ENCODE measurements at places on chromosomes 16 and 17. TPM values are rescaled to one million over a fixed set of nuclear protein-coding genes. Genes with fewer than 3 reads are reported as not detected.

GRCh38 chr17:76697702-76698465 lies 12.9 kb downstream of the MXRA7 start:
- H3K36me3 ChIP-seq: no peaks in the 10 kb centered on the region
- DNase-seq: no peak
- no peaks in the 10 kb centered on the region for H3K27me3 ChIP-seq
- H3K4me3 ChIP-seq: no peak overlapping the region
- no peaks in the 10 kb centered on the region for H3K4me1 ChIP-seq

DNA sequence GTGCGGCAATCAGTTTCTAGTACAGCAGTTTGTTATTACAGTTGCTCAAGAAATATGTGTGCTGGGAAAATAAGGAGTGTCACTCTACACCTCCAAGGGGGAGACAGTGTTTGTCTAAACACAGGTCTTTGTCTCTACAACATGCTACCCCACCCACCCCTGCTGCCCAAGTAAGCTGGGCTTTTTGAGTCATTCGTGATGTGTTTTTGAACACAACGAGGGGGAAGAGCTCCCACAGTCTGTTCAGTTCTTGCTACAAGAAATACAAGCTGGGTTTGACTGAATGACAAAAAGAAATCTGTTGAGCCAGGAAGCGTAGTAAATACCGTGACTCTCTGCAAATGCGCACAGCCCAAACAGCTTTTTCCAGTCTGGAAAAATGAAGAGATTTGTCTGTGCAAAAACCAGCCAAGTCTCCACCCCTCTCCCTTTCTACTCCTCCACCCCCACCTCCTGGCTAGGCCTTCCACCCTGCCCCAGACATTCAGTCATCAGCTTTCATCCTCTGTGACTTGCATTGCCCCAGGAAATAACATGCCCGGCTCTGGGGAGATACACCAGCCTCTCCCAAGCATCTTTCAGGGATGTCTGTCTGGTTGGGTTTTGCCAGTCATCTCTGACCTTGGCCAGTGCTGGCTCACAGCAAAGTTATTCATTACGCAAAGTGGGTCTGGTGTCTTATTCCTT lies 25.7 kb downstream of the CHD9 start:
- no peaks in the 10 kb centered on the region for H3K27me3 ChIP-seq
- H3K36me3 ChIP-seq: no peaks in the 10 kb centered on the region
- no peaks in the 10 kb centered on the region for H3K4me1 ChIP-seq
- DNase-seq: no peak

GRCh38 chr17:4980644-4981216 lies 6.7 kb downstream of the CAMTA2 start:
- no peaks in the 10 kb centered on the region for H3K27me3 ChIP-seq
- H3K36me3 ChIP-seq: peaks cover 40% of the 10 kb centered on the region
- H3K4me3 ChIP-seq: no peak overlapping the region
- H3K27ac ChIP-seq: no peak overlapping the region
- peaks cover 11% of the 10 kb centered on the region for H3K4me1 ChIP-seq

DNA sequence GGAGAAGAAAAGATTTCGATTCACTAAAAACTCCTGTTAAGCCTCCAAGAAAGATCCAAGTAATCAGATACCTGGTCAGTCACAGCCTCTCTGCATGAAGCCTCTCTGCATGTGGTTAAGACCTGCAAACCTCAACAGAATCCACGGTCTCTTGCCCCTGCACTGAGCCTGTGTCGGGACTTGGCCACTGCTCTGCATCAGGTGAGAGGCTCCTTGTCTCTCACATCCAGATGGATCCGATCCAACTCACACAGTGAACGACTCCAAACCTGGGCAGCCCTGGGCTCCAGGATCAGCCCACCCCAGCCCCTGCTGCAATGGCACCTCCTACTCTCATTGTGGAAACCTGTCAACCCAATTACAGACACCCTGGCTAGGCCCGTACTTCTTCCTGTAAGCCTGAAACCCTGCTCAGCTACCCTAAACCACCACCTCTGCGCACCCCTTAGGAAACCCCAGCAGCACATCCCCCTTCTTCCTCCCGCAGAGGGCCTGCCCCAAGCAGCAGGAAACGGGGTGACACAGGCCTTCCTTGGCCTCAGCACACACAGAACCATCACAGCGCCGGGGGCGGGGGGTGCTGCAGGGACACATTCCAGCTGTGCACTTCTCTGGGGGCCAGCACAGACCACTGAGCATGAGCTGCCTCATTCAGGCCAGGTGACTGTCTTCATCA lies 129.5 kb downstream of the ANKRD11 start:
- peak overlapping the region; percentile 18 for H3K27ac ChIP-seq
- H3K27me3 ChIP-seq: no peaks in the 10 kb centered on the region
- H3K4me1 ChIP-seq: peaks cover 90% of the 10 kb centered on the region
- H3K36me3 ChIP-seq: no peaks in the 10 kb centered on the region
- peak; percentile 89 for DNase-seq
- H3K4me3 ChIP-seq: peak overlapping the region; percentile 48

GRCh38 chr17:68573338-68573737 lies 27.8 kb downstream of the FAM20A start:
- H3K36me3 ChIP-seq: no peaks in the 10 kb centered on the region
- no peaks in the 10 kb centered on the region for H3K4me1 ChIP-seq

DNA sequence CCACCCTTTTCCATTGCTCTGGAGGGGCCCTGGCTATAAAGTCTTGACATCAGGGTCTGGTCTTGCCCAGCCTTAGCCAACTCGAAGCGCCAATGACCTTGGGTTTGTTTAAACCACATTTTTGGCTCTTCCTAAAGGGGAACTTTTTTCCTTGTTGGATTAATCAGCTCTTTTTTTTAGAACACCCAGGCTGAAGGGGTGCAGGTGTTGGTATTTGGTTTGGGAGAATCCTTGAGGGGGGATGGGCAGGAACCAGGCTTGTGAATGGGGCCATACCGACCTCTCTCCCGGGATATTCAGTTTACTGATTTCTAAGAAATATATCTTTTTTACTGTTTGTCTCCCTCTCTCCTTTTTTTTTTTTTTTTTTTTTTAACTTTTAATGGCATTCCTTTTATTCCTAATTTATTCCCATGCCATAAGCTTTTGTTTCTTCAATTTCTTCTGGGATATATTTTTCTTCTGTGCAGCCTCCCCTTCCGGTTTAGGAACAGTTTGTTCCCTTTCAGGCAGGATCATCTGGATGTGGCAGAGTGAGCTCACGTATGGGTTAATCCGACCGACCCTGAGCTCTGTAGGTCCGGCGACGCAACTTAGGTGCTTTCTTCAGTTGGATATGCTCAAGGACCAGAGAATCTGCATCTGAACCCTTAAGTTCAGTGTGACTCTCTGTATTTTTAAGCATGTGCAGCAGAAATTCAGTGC lies 129.5 kb downstream of the ABCC6 start:
- no peak for DNase-seq
- H3K27ac ChIP-seq: no peak overlapping the region
- no peak overlapping the region for H3K4me3 ChIP-seq
- no peaks in the 10 kb centered on the region for H3K4me1 ChIP-seq
- H3K27me3 ChIP-seq: no peaks in the 10 kb centered on the region

DNA sequence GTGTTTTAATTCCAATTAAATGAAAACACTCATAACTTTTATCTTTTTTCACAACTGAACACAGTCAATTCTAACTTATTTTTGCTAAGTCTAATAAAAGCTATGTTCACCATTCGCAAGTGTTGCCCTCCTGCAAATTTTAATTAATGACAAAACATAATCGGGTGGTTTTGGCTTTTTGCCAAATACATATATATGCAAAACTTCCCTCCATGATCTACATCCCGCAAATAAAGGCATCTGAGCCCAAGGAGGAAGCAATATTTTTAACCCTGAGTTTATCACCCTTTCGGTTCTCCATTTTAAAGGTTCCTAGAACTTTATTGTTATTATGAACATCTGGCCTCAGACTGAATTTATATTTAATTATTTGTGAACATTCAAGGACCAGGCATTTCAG lies 507.9 kb downstream of the CDH13 start:
- H3K4me1 ChIP-seq: no peaks in the 10 kb centered on the region
- H3K36me3 ChIP-seq: no peaks in the 10 kb centered on the region
- no peaks in the 10 kb centered on the region for H3K27me3 ChIP-seq
- DNase-seq: no peak
- no peak overlapping the region for H3K4me3 ChIP-seq

DNA sequence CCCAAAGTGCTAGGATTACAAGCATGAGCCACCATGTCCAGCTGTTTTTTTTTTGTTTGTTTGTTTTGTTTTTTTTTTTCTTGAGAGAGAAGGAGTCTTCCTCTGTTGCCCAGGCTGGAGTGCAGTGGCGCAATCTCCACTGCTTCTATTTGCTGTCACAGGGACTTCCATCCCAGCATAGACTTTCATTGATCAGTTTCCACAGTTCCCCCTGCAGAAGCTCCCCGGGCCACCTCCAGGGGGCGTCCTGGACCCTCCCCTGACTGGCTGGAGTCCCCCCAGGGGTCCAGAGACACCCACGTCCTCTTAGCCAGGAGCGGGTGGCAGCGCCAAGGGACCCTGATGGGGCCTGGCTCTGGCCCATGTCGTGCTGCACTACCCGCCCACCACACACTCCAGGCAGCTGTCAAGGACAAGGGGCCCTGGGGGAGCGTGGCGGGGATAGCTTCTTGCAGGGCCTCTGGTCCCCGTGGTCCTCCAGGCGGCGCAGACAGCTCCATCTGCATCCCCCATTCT lies 3.1 kb upstream of the NPW start:
- H3K36me3 ChIP-seq: no peaks in the 10 kb centered on the region
- peaks cover 5% of the 10 kb centered on the region for H3K4me1 ChIP-seq
- H3K27me3 ChIP-seq: peaks cover 11% of the 10 kb centered on the region
- H3K4me3 ChIP-seq: no peak overlapping the region
- no peak for DNase-seq
- H3K27ac ChIP-seq: no peak overlapping the region

- no peak overlapping the region for H3K4me3 ChIP-seq
- H3K27me3 ChIP-seq: no peaks in the 10 kb centered on the region
- no peaks in the 10 kb centered on the region for H3K36me3 ChIP-seq
- no peak overlapping the region for H3K27ac ChIP-seq
- DNase-seq: no peak
- no peaks in the 10 kb centered on the region for H3K4me1 ChIP-seq
Measured at GRCh38 chr16:6362321-6362720, 970.3 kb upstream of the RBFOX1 start.

DNA sequence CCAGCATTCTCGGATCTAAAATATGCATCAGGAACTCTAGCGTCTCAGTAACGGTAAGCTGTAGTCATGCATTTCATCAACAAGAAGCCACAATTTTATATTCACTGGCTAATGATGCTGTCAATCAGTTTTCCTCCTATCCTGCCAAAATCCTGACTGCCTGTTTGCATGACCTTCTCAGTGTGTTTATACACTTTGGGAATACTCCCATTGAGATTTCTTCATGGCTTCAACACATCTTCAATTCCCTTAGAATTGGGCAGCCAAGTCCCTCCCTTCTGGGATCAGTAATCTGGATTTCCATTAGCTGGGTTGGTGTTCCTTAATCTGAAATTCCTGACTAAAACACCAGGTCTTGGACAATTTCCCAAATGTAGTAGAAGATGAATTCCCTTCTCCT lies 348.9 kb upstream of the DYNLRB2 start:
- no peak overlapping the region for H3K27ac ChIP-seq
- no peaks in the 10 kb centered on the region for H3K36me3 ChIP-seq
- H3K27me3 ChIP-seq: no peaks in the 10 kb centered on the region
- H3K4me1 ChIP-seq: no peaks in the 10 kb centered on the region

DNA sequence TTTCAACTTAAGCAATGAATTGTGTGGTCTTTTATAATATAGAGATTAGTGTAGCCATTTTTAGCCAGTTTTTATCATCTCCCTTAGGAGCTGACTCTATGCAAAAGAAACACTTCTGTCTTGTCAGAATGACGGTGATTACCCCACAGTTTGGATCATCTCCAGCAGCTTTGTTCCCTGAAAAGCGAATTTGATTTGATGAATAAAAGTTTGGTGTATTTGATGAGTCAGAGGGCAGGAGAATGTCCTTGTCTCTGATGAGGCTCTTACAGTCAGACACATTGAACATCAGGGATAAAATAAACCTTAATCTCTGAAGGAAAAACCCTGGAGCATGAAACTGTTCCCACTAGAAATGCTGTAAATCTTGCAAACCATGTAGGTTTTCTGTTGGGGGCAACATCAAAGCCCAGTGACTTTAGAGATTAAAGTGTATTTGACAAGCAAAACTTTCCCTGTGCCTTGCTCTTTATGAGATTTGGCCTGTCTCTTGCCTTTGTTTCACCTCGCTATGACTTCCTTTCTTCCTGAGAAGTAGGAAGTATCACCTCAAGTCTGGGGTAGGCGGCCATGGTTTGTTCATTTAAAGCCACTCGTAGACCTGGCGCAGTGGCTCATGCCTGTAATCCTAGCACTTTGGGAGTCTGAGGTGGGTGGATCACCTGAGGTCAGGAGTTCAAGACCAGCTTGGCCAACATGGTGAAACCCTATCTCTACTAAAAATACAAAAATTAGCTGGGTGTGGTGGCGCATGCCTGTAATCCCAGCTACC lies 209.3 kb downstream of the FTO start:
- no peak overlapping the region for H3K4me3 ChIP-seq
- no peaks in the 10 kb centered on the region for H3K36me3 ChIP-seq
- no peak overlapping the region for H3K27ac ChIP-seq
- H3K27me3 ChIP-seq: no peaks in the 10 kb centered on the region
- peaks cover 40% of the 10 kb centered on the region for H3K4me1 ChIP-seq
- no peak for DNase-seq

- H3K27ac ChIP-seq: no peak overlapping the region
- no peak overlapping the region for H3K4me3 ChIP-seq
- no peaks in the 10 kb centered on the region for H3K4me1 ChIP-seq
- H3K36me3 ChIP-seq: no peaks in the 10 kb centered on the region
- no peaks in the 10 kb centered on the region for H3K27me3 ChIP-seq
- no peak for DNase-seq
Measured at GRCh38 chr17:43591779-43592562, 45.8 kb upstream of the ETV4 start.

GRCh38 chr16:67275321-67275720 lies 4.0 kb upstream of the PLEKHG4 start:
- H3K4me3 ChIP-seq: no peak overlapping the region
- H3K27me3 ChIP-seq: no peaks in the 10 kb centered on the region
- no peak for DNase-seq
- H3K36me3 ChIP-seq: no peaks in the 10 kb centered on the region
- H3K27ac ChIP-seq: no peak overlapping the region
- H3K4me1 ChIP-seq: peaks cover 17% of the 10 kb centered on the region

OR1F1 gene
- total RNA-seq: not detected

TP53TG3B gene
- not detected for total RNA-seq

VMO1 gene
- not detected for total RNA-seq

ITGAX gene
- total RNA-seq: 2.1 TPM

CMTM2 gene
- 0.24 TPM for total RNA-seq

IGFBP4 gene
- 3.2 TPM for total RNA-seq

ZNF48 gene
- 18.4 TPM for total RNA-seq

Measured in CD8-positive, alpha-beta memory T cell (primary cell).